ENCODE measurements at places on chromosomes 4 and X.

- DNase-seq, result no peak
Observed at GRCh38 chr4:15106399-15106798, 104.1 kb downstream of the CPEB2 start.

- DNase-seq, result no peak
Observed at GRCh38 chr4:74456056-74456744, 11.3 kb downstream of the AREG start.

DNA sequence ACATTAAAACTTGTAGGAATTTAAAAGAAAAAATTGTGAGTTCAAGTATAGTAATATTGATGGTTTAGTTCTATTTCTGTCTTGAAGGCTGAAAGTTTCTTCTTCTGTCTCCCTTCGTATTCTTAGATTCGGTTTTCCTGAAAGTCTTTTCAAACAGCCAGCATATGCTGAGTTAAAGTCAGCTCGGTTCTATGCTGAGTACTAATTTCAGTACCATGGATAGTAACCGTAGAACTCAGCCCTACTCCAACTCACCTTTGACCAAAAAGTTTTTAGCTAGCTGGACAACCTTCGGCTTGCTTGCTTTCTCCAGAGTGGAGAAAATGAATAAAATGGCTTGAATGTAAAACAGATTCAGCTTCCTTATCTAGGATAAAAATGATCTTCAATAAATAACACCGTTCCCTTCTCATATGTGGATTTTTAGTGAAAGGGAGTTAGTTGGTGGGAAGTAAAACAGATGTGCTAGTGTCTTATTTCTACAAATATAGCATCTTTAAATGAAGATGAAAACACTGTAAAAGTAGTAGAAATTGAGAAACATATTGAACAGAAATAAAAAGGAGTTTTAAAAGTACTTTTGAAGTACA lies 5.2 kb downstream of the POU4F2 start:
- no peak for DNase-seq

GRCh38 chrX:70878902-70879301 lies 29.6 kb downstream of the TEX11 start:
- DNase-seq, result no peak

DNA sequence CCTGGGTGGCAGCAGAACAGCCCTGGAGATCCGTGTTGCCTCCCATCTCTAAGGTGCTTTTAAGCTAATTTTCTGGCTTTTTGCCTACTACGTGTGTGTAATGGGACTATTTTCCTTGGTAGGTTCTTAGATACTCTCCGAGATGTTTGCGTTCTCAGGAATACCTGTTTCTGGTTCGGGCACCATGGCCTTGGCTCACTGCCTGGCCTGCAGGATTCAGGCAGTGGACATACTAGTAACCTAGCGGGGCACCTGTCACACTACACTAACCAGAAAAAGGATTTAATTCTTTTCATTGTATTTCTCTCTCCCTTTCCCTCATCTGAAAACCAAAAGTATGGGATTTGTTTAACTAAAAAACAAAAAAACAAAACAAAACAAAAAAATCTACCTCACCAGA lies 29.2 kb downstream of the FHIP1A start:
- no peak for DNase-seq

- DNase-seq, result no peak
Observed at GRCh38 chrX:115233497-115234455, at the start of gene LRCH2. TSS of gene LRCH2 (minus strand) at chrX:115234096. CDS start at chrX:115234041, 55 bp downstream.
